ENCODE measurements at places on chromosomes 7 and 10.

GRCh38 chr7:129354428-129355157 is 79.6 kb upstream of the STRIP2 start:
- DNase-seq: no peak

DNA sequence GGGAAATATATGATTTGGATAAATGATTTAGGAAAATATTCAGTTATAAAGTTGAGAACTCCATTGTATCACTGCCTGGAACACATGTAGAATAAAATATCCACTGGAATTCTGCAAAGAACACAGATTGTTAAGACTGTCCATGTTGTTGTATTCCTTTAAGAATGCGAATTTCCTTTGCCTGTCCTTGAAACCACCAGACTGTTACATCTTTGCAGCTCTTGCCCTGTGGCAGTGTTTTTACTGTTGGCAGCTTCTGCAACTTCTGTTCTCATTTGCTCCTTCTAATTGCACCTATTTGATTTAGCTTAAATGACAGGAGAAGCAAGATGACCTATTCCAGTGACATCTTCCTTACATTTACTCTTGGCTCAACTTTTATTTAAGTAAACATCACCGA is 39.7 kb downstream of the MALSU1 start:
- no peak for DNase-seq

- DNase-seq: no peak
Measured at GRCh38 chr10:28250782-28251181, 52.1 kb downstream of the MPP7 start.

- DNase-seq: no peak
Measured at GRCh38 chr10:77348082-77348481, 289.5 kb downstream of the KCNMA1 start.

DNA sequence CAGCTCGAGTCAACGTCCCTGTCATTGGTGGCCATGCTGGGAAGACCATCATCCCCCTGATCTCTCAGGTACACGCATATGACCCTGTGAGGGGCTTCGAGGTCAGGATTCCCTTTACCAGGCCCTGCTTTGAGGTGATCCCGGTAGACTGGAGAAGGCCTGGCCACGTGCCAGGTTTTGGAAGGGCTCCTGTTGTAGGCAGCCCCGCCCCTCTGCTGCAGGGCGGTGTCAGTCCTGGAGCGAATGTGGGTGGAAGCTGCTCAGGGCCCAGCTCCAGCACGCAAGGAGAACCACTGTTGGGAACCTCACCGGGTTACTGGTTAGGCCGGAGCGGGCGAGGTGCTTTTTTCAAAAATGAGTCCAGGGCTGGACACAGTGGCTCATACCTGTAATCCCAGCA is 15.6 kb downstream of the MDH2 start:
- DNase-seq: no peak

- no peak for DNase-seq
Measured at GRCh38 chr7:28382144-28382543, 30.2 kb upstream of the CREB5 start.

- DNase-seq: no peak
Measured at GRCh38 chr7:143382791-143383641, 1.9 kb downstream of the ZYX start.

Measured in NCI-H460 (cell line).